Endothelial cell (in vitro differentiated cells): ENCODE measurements at places on chromosomes 6 and 20.

DNA sequence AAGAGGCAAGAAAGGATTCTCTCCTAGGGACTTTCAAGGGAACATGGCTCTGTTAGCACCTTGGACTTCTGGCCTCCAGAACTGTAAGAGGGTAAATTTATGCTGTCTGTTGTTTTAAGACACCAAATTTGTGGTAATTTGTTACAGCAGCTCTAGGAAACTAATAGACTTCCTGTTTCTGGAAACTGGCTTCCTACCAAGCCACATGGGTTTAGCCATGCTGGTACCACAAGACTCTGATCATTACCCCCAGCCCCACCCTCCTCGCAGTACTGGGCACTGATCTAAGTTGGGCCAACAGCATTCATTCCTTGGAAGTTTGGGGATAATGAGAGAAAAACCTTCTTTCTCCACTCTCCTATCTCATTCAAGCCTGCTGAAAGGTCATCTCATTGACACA lies 109.5 kb upstream of the SMLR1 start:
- DNase-seq = no peak

DNA sequence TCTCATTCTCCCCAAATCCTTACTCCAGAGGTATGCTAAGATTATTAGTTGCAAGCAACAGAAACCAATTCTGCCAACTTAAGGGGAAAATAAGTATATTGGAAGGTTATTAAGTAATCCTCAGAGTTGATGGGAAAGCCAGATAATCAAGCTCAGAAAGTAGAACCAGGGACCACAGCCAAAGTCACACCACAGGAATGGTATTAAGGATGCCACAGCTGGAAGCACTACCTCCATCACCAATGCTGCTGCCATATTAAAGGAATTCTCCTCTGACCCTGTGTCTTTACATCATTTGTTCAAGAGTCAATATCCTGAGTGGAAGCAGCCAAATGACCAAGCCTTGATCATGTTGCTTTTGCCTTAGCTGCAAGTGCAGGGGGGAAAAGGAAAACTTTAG lies 9.9 kb downstream of the PROCR start:
- DNase-seq = no peak

GRCh38 chr20:38238829-38239228 lies 21.7 kb downstream of the KIAA1755 start:
- DNase-seq = no peak

DNA sequence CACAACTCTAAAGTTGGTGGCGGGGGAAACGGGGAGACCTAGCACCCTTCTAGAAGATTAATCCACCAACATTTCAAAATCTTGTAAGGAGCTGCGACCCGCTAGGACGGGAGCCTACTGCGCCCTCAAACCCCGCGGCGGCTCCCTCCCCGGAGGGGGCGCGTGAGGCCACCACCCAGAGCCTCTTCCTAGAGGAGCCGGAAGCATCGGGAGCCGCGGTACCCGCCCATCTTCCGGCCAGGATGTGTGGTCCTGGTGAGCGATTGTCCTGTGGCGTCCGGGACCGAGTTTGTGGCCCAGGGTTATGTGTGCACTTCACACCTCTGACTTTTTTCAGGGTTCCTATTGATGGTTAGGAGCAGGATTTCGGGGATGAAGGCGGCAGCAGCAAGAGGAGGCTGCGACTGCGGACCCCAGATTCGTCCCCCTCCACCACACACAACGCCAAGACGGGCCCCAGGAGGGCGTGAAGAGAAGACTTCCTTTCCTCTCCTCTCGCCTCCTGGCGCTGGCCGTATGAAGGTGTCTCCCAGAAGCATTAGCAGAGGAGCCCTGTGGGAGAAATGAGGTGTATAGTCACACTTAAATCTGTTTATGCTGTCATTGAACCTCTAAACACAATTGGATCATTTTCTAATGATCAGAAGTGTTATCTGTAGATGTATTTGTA lies 10.7 kb downstream of the ZNF165 start:
- DNase-seq = no peak

GRCh38 chr6:31407699-31408098 lies 4.3 kb downstream of the MICA start:
- DNase-seq = no peak

- no peak for DNase-seq
These were observed 70.5 kb downstream of the CDS2 start for GRCh38 chr20:5197270-5197827.

- DNase-seq = no peak
These were observed 382.8 kb downstream of the EPM2A start for GRCh38 chr6:145352382-145353080.
